Forelimb muscle (tissue), 1 donor: ENCODE measurements at places on chromosomes 5 and 9.

DNA sequence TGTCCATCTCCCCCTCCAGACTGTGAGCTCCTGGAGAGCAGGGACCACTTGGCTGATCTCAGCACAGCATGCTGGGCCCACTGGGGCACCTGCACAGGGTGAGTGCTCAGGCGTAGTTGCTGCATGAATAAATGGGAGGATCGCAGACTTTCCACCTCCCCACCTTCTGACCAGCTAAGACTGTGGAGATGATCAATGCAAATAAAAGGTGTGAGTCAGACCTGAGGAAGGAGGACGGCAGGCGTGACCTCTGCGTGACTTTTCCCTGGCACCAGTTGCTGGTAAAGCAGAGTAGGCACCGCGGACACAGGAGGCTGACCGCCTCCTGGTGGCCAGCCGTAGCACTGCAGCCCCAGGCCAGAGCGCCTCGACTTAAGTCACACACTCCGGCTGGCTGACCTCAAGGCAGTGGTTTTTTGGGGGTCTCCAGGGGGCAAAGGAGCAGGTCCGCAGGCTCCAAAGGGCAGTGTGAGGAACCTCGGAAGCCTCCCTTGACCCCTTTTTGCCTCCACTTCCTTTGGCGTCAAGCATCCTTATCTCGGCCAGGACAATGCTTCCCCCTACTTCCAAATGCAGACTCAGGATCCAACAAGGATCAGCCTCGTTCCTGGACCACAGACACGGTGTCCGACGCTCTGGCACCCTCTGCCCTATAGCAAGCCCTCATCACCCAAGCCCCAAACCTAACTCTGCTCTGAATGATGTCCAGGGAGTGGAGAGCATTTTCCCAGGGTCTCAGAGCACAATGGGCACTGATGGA is 12.7 kb upstream of the TDRD7 start:
- DNase-seq = no peak

- DNase-seq = no peak
Observed at GRCh38 chr5:170648541-170648940, 135.0 kb upstream of the GABRP start.

- DNase-seq = no peak
Observed at GRCh38 chr9:21919377-21920362, 74.5 kb downstream of the CDKN2A start.

GRCh38 chr5:141695627-141696215 is 13.7 kb upstream of the ARAP3 start:
- no peak for DNase-seq
